ENCODE measurements at places on chromosomes 1 and 21. TPM values are rescaled to one million over a fixed set of nuclear protein-coding genes. Genes with fewer than 3 reads are reported as not detected.

Gene CCDC190
- total RNA-seq, result not detected

Gene AKR1A1
- 192 TPM for total RNA-seq

Gene LCE2C
- not detected for total RNA-seq

Gene LRRC71
- total RNA-seq, result not detected

Gene GSTM1
- 45.9 TPM for total RNA-seq

Gene LCE3E
- not detected for total RNA-seq

Gene PIP5K1A
- total RNA-seq, result 88.7 TPM

Gene NMNAT2
- total RNA-seq, result 3.2 TPM

Gene NEGR1
- total RNA-seq, result 1.1 TPM

DNA sequence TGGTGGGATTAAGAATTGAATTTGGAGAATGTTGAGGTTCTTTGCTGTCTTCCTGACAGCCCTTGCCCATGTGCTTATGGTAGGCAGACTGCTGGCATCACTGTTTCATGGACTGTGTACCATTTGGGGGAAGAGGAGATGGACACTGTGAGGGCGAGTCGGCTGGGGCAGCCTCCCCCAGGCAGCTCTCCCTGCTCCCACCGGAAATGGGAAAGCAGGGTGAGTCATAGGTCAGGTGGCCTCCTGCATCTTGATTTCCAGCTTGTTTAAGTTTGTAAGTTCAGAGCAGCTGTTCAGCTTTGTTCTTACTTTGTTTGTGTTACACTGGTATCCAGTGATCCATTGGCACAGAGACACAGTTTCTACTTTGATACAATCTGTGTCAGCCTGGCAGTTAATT lies 87.2 kb upstream of the CNIH3 start:
- no peak for DNase-seq

DNA sequence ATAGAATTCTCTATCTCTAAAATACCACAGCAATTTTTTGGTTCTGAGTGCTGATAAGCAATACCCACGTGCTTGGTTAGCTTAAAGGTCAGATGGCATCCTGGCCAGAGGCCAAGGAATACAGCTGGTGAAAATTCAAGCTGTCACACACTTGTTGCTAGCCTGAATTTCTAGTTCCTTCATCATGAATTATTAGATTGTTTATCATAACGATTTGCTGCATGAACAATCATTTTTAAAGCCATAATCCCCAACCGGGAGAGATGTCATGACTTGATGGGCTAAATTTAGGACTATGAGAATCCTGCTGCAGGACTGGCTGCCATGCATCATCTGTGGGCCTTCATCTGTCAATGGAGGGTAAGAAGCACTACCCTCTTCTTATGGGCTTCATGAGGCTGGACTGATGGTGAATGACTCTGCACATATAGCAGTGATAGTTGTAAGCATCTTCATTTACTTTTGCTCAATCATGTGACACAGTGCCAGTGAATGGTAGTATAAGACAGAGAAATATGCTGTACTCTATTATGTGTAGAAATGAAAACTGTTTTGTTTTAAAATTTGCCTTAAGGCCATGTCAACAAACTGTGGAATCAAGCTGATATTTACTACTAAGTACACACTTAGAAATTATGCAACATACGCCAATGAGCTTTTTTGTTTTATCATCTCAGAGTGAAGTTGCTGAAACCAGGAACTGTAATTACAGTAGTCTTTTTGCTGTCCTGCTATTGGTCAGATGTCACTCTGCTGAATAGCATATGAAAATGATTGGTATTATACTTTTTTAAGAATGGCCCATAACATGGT lies 80.5 kb upstream of the RALGPS2 start:
- DNase-seq, result no peak

GRCh38 chr1:100736746-100737145 lies 17.2 kb downstream of the VCAM1 start:
- no peak for DNase-seq

- no peak for DNase-seq
These were observed 1.1 kb downstream of the FALEC start for GRCh38 chr1:150516616-150517015.

DNA sequence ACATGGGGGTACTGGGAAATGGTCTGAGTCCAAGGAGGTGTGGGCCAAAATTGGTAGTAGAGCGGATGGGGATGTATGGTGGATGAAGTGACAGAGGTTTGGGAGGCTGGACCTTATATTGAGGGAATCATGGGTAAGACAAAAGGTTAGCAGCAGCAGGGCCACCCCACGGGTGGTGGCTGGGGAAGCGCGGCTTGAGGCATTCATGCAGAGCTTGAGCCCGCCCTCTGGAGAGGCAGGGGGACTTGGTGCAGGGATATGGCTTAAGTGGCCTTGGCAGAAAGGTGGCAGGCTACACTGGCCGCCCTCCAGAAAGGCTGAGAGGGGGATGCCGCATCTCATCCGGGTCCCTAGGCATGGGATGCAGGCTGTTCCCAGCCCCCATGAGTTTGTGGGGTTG lies 31.5 kb downstream of the HMGB4 start:
- DNase-seq, result no peak

- DNase-seq, result no peak
These were observed 168.7 kb downstream of the CAMTA1 start for GRCh38 chr1:6953907-6954364.

DNA sequence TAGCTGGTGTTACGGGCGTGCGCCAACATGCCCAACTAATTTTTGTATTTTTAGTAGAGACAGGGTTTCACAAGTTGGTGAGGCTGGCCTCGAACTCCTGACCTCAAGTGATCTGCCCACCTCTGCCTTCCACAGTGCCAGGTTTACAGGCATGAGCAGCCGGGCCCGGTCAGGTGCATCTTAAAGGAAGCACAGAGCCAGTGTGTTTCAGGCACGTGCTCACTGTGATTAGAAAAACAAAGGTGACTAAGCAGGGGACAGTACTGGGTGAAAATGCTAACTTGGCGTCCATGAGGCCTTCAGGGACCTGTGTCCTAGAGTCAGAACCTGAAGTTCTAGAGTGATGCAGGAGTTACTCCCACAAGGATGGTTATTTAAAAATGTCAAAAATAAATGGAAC lies 60.0 kb upstream of the GJA8 start:
- DNase-seq, result no peak

GRCh38 chr1:22080191-22080590 lies 27.7 kb downstream of the CDC42 start:
- no peak for DNase-seq

- DNase-seq, result no peak
These were observed 3.4 kb downstream of the FCER1G start for GRCh38 chr1:161218301-161219077.

- DNase-seq, result no peak
These were observed 42.8 kb upstream of the SLC2A1 start for GRCh38 chr1:43001434-43001833.

DNA sequence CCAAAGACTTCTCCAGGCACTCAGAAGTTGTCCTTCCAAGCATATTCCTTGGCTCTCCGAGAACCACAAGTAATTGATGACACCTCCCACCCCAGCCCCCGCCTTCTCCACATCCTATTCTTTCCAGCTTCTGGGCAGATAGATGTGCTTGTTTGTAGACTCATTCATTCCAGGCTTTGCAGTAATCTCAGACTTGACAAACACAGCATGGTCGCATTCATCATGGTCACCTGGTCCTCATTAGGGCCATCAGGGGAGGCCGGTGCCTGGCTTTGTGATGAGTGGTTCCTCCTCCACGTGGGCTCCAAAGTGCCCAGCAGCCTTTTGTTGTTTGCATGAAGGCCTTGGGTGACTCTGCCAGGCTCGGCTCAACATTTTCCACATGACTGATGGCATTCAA lies 28.5 kb upstream of the KCNE2 start:
- DNase-seq, result no peak

DNA sequence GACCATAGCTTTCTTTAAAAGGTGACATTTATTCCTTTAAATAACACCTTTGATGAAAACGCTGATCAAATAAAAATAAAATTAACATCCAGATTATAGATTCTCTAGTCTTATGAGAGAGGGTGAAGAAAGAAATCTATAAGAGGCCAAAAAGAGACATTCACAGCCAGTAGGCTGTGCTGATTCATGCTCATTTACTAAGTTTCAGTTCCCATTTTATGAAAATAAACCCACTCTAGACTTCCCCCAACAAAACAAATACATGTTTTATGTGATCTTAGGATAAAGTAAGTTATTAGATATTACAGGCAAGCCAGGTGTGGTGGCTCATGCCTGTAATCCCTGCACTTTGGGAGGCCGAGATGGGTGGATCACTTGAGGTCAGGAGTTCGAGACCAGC lies 21.1 kb downstream of the ESRRG start:
- no peak for DNase-seq

DNA sequence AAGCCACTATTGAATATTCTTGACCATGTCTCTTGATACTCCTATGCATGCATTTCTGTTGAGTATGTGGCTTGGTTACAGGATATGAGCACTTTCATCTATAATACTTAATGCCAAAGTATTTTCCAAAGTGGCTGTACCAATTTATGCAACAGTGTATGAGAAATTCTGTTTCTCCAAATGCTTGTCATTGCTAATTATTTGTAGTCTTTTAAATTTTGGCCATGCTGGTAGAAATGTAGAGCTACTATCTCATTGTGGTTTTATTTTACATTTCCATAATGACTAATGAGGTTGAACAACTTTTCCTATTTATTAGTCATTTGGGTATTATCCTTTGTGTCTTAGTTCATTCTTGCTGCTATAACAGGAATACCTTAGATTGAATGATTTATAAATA lies 71.4 kb upstream of the TSPAN2 start:
- DNase-seq, result no peak

DNA sequence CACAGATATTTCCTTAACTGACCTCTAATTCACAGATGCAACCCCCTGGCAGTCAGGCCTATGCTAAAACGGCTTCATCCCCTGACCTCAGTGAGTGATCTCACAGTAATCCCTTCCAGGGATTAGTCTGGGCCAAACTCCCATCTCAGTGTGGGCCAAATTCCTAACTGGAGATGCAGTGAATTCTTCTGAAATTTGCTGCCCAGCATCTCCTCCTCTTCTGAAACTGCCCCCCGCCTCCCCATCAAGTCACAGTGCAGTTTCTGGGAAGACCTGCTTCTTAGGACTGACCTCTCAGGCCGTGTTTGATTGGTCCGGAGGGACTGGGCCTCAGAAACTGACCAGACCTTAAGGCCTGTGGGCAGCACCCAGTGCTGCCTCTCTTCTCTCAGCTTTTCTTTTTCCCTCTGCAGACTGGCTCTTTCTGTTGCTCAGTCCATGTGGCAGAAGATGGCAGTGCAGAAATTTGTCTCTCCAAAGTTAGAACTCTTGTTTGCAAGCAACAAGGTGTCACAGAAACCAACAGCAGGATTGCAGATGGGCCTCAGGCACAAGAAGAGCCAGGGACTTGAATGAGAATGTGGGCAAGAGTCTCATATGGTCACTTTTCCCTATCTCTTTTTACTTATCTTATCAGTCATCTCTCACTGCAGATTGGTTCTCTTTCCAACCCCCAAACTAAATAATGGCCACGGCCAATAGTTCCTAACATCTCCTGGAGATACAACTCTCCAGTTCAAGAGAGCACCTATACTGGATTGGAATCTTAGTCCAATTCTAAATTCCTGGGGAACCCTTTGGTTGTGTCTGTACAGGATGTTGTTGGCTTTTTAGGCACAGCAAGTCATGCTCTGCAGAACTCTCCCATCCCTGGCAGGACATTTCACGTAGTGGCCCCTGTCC lies 95.5 kb upstream of the RALGPS2 start:
- DNase-seq, result no peak

- DNase-seq, result peak; percentile 65
These were observed 39.2 kb downstream of the CDK18 start for GRCh38 chr1:205543351-205544301.

GRCh38 chr21:34511787-34512455 lies at the start of gene KCNE1:
KCNE1 (minus strand) TSS chr21:34512210; CDS start chr21:34449634, 62,576 bp downstream.
- DNase-seq, result no peak

GRCh38 chr1:58622571-58622970 lies 45.5 kb upstream of the TACSTD2 start:
- no peak for DNase-seq

GRCh38 chr1:213651077-213651476 lies 336.7 kb upstream of the PROX1 start:
- DNase-seq, result no peak

GRCh38 chr1:192109576-192109975 lies 48.7 kb upstream of the RGS18 start:
- DNase-seq, result no peak

GRCh38 chr1:214448536-214448935 lies 102.9 kb downstream of the PTPN14 start:
- DNase-seq, result no peak

DNA sequence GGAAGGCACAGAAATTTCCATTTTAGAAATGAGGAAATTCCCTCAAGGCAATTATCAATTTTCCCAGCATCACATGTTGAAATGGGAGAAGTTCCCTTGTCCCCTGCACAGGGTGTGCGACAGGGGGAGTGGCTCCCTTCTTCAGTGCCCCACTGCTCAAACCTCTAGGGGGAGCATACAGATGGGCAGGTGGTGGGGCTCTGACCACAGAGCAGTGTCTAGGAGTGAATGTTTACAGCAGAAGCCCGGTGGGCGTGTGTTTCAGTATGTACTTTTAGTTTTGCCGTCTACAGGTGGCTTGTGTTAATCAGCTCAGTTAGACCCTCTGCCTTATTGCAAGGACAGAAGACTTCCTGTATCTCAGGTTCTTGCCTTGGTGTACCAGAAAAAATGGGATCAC lies 493.7 kb upstream of the PLXNA2 start:
- DNase-seq, result no peak

- no peak for DNase-seq
These were observed 44.3 kb upstream of the BATF3 start for GRCh38 chr1:212743901-212744475.

DNA sequence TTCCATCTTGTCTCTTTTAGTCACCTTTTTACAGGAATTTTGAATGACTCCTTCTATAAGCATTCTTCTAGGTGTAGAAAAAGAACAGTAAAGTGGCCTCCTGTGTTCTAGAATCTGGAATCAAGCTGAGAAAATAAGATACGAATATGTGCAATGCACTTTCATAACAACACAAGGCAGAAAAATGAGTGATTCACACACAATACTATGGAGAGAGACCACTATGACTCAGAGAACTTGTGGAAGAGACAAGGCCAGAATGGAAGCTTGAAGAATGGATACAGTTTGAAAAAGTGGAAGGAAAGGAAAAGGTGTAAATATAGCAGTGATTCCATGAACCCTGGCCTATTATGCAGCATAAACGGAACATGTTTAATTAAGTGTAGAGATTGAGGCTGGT lies 57.1 kb upstream of the SAMSN1 start:
- DNase-seq, result no peak

DNA sequence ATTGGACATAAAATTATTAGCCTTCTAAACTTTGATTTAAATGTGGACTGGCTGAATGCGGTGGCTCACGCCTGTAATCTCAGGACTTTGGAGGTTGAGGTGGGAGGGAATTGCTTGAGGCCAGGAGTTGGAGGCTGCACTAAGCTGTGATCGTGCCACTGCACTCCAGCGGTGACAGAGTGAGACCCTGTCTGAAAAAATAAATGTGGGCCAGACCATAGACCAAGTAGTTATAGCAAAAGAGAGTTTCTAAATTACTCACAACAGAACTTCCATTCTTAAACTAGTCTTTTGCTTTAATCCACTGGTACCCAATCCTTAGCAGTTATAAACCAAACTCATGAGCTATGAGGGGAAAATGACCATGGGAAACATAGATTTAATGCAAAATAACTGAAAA lies 35.2 kb downstream of the RAP1A start:
- DNase-seq, result no peak

Measured in neural crest cell (in vitro differentiated cells).